Cerebellar nuclear complex (tissue), 1 donor: ENCODE measurements at places on chromosomes 2 and 18.

- no peak for DNase-seq
Observed at GRCh38 chr2:222864296-222864695, 3.5 kb downstream of the ACSL3 start.

GRCh38 chr2:47530105-47530760, 127.3 kb downstream of the MSH2 start:
- DNase-seq: no peak

- no peak for DNase-seq
Observed at GRCh38 chr2:218285604-218286003, 6.7 kb downstream of the TMBIM1 start.

DNA sequence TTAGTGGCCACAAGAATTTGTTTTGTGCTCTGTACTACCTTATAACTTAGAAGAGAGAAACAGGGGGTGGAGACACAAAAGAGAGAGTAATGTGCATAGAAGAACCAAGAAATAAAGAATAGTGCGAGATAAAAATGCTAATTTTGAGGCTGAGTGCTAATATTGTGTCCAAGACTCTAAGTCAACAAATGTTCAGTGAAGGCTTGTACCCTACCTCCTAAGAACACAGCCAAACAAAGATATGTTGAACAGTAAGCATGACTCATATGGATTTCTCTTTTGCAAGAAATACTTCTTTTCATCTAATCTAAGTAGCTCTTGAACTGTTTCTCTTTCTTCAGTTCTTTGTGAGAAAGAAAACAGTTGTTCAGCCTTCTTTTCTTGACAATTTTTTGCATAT, 45.2 kb downstream of the GAREM1 start:
- DNase-seq: no peak

DNA sequence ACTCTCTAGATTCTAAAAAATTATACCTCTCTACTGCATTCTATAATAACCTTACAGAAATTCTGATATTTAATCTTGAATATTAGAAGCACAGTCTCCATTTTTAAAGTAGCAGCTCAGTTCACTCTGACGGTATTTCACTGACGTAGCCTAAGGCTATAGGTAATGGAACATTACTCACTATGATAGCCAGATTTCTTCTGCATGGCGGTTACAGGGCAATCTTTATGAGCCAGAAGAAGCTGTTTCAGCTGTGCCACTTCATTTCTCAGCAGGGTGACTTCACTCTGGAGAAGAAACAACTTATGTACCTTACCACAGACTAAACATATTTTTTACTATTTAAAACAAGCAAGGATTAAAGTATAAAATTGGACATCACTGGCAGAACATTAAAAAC, 75.3 kb upstream of the CHN1 start:
- DNase-seq: no peak

DNA sequence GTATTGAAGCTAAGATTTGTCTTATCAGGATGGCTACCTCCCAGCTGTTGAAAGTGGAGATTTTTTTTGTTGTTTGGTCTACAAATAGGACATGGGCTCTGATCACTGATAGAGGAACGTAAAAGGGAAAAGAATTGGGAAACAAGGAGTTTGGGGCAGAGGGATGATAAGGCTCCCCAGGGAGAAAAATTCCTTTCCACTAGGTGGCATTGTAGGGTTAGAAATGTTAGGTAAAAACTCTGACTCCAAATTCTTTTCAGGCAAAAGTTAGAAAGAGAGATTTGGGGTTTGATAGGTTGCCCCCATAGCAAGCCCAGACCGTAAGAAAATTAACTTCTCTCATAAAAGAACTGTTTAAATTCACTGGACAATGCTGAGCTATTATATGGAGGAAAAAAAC, 19.8 kb downstream of the CMPK2 start:
- DNase-seq: no peak
